ENCODE measurements at places on chromosomes 2 and 18. TPM values are rescaled to one million over a fixed set of nuclear protein-coding genes. Genes with fewer than 3 reads are reported as not detected.

DNA sequence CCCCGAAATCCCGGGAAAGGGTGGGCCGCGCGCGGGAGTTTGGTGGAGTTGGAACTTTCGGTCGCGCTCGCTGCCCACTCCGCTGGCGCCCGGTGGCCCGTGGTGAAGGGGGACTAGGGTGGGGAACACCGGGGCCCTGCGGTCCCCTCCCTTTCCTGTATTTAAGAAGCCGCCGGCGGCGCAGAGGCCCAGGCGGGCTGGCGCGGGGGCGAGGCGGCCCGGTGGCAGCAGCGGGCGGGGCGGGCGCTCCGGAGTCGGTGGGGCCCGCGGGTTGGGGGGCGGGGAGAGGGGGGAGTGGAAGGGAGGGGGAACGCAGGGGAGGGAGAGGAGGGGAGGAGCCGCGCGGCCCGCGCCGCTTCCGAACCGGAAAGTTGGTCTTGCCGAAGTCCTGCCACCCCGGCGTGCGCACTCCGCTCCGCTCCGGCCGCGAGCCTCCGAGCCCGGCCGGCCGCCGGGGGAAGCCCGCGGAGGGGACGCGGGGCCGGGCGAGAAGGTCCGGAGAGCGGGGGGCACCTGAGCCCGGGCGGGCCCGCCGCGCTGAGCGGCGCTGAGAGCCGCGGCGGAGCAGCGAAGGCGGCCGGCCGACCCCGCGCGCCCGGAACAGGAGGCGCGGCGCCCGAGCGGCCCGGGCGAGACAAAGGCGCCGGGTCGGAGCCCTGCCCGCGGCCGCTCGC lies 425 bp upstream of the SALL3 start:
- H3K27me3 ChIP-seq = peaks cover 93% of the 10 kb centered on the region
- no peaks in the 10 kb centered on the region for H3K4me1 ChIP-seq

DNA sequence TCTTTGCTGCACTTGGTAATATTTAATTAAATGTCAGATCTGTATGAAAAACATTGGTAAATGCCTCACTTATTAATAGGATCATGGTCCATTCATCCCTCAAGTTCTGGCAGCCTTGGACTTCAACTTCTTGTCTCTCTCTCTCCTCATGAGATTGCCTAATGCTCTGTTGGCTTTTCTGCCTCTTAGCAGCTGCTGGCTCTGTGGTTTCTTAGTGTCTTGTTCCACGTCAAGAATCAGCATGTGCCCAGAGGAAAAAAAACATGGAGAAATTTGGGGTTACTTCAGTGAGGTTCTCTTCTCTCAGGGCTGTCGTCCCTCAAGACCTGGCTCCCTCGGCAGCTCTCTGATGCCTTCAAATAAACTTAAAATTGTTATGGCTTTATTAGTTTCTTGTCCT lies 75.4 kb downstream of the TAF4B start:
- no peak overlapping the region for H3K27ac ChIP-seq
- H3K27me3 ChIP-seq = no peaks in the 10 kb centered on the region
- H3K4me3 ChIP-seq = no peak overlapping the region
- DNase-seq = no peak
- no peaks in the 10 kb centered on the region for H3K4me1 ChIP-seq

GRCh38 chr2:69985688-69986087 lies 24.3 kb upstream of the ASPRV1 start:
- no peak overlapping the region for H3K4me3 ChIP-seq
- no peaks in the 10 kb centered on the region for H3K36me3 ChIP-seq
- H3K27me3 ChIP-seq = no peaks in the 10 kb centered on the region
- peaks cover 20% of the 10 kb centered on the region for H3K4me1 ChIP-seq
- H3K27ac ChIP-seq = no peak overlapping the region

DNA sequence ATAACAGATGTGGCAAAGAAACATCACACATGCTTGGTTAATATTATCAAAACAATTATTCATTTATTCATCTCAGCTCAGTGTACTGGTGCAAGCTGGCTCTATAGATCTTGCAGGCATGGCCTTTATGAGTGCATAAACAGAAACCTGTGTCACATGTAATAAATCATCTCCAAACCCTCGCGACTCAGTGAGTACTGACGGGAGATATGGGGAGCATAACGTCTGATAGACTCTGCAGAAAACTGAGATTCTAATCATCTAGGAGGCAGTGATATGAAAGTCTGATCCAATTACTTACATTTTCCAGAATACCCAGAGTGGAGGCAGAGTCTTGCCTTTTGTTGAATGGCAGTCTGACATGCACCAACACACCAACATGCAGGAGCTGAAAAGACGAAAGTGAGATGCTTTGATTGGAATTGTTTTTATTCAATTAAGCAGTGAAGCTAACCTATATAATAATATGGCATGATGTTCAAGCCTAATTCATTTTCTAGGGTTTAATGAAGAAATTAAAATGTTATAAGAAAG lies 416.8 kb downstream of the RNF144A start:
- H3K27ac ChIP-seq = no peak overlapping the region
- H3K36me3 ChIP-seq = no peaks in the 10 kb centered on the region
- DNase-seq = no peak
- H3K4me3 ChIP-seq = no peak overlapping the region
- H3K4me1 ChIP-seq = no peaks in the 10 kb centered on the region

DNA sequence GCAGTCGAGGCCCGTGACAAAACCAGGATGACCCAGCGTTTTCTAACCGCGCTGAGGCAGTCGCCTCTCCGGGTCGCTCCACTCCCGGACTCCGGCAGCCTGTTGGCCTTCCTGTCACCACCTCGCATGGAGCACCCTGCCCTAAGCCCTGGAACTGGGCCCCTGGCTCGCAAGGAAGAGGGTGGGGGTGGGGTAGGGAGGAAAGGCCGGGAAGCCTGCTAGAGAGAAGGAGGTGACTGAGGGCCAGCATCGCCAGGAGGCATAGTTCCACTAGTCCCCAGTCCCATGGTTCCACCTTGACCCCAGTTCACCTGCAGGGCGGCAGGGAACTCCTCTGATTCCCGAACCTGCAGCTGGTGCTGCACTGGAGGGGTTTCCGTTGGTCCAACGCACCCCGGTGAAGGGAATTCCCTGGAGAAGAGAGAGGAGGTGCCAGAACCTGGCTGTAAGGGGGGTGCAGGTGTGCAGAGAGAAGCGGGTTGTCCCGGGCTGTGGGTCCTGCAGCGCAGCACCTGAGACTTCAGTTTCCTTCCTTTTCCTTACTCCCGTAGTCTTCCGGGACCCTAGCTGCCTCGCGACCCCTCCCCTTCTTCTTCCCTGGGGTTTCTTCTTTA lies 11.8 kb upstream of the EN1 start:
- no peak overlapping the region for H3K4me3 ChIP-seq
- H3K27ac ChIP-seq = no peak overlapping the region
- H3K36me3 ChIP-seq = no peaks in the 10 kb centered on the region
- peaks cover 5% of the 10 kb centered on the region for H3K4me1 ChIP-seq
- H3K27me3 ChIP-seq = peaks cover 90% of the 10 kb centered on the region

DNA sequence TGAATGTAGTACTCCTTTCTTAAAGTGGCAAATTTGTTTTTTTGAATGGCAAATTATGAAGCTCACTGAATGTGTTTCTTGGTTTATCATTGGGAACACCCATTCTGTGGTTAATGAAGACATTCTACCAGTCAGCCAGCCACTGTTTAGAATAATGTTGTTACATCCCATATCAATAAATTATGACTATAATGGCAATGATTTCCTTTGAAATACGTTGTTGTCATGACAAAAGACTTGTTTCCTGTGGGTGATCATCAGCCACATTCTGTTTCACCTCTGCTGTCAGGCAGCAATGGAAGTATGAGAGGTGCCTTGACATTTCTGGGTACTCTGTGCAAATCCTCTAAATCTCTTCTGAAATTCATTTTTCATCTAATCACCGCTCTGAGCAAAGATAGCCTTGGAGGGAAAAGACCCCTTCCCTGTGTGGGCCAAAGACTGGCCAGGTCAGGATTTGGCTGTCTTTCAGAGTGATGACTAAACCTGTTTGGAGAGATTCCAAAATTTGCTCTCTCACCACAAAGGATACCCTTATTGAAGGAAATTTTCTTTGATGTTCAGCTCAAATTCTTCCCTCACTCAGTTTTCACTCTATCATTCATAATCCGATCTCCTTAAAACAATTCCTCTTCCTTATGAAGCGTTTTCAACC lies 869.2 kb downstream of the BCL11A start:
- no peak overlapping the region for H3K27ac ChIP-seq
- DNase-seq = peak; percentile 11
- no peaks in the 10 kb centered on the region for H3K27me3 ChIP-seq
- H3K36me3 ChIP-seq = no peaks in the 10 kb centered on the region
- no peaks in the 10 kb centered on the region for H3K4me1 ChIP-seq

CNTNAP5 gene
- total RNA-seq = 0.14 TPM

CSRNP3 gene
- 1.7 TPM for total RNA-seq

FZD7 gene
- 2.0 TPM for total RNA-seq

FOXI3 gene
- 0.05 TPM for total RNA-seq

Data from thymus (tissue), 14 donors.